HuH-7 (cell line): ENCODE measurements at places on chromosomes 4 and X.
A peak's percentile ranks its signal among the peaks of the same experiment; 100 is the strongest.

DNA sequence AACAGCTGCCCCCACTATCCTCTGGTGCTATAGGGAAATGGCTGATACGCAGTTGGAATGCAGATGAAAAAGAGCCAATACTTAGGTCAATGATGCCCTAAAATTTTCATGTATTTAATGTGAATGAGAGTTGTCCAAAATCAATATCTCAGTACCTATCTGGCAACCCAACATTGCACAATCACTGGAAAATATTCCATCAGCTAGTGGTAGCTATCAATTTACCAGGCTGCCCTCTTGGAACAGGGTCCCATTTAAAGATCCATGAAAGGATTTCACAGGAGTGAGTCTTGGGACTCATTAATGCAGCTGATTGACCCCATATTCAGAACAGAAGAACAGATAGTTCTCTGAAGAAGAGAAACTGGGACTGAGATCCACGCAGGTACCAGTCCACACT is 638.9 kb downstream of the SMARCA1 start:
- DNase-seq: no peak

- no peak for DNase-seq
Measured at GRCh38 chrX:16320765-16321355, 153.6 kb downstream of the MAGEB17 start.

DNA sequence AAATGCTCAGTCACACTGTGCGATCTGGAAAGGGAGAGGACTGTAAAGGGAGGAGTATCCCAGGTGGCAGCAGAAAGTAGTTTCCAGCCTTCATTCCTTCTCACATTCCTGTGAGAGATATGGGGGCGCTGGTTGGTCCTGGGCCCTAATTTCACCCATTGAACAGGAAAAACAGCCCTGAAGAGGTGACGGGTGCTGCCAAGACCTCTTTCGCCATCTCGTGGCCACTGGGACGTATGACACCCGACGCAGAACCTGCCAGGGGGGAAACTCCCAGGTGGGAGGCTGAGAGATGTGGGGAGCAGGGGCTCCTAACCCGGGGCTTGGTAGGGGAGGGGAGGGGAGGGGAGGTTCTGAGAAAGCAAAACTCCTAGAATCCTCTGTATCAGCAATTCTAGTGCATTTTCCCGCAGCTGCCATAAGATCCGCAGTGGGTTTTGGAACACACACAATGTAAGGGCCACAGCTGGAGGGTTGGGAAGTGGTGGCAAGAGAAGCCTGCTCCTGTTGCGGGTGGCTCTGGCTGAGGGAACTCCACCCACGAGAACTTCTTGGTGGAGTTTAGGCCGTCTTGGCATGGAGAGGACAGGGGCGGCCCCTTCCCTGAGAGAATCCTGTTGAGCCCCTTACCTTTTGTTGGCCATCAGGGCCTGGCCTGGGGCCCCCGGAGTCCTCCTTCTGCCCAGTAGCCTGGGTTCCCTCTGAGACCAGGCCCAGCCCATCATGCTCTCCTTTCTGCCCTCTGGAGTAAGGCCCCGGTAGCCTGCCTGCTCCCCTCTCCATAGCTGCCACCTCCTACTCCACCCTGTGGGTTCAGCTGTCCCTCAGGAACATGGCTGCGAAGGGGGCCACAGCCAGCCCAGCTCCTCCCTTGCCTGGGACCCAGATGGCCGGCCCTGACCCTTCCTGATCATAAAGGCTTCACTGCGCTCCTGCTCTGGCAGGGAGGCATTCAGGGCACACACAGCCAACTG is 134.1 kb downstream of the OR13H1 start:
- DNase-seq: peak; percentile 58

DNA sequence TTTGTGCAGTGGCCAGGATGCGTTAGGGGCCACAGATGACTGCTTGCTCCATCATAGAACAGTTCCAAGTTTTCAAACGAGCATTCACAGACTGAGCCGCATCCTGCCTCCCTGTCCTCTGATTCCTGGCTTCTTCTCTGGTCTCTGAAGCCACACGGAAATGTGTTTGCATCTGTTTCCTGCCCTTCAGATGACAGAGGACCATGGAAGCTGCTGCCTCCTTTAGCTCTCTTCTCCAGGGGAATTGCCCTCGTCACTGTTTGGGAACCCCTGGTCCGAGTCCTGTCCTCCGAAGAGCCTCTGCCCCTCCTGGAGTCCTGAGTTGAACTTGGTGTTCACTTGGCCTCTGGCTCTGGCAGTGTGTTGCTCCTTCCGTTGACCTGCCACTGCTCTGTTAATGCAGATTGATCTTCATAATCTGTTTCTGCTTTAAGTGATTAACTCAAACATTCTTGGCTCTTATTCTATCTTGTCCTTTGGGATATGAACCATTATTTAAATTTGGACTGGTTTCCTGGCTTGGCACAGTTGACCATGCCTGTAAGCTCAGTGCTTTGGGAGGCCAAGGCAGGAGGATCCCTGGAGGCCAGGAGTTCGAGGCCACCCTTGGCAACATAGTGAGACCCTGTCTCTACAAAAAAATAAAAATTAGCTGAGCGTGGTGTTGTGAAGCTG is 96.0 kb downstream of the PTTG2 start:
- no peak for DNase-seq

GRCh38 chr4:118331352-118331751 is 21.5 kb downstream of the PRSS12 start:
- DNase-seq: no peak

DNA sequence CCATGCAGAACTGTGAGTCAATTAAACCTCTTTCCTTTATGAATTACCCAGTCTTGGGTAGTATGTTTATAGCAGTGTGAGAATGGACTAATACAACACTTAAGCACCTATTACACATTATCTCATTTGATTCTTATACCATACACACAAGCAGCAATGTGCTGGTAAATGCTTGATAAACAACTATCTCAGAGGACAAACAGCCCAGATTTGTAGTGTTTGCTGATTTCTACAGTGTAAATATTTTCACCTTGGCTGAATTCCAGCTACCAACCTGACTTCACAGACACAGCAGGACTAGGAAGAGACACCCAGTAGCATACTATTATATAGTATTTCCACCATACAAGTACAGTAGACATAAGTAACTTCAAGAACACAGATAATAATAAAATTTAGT is 406.5 kb upstream of the CNKSR2 start:
- DNase-seq: no peak
